ENCODE measurements at places on chromosomes 6 and 20.

DNA sequence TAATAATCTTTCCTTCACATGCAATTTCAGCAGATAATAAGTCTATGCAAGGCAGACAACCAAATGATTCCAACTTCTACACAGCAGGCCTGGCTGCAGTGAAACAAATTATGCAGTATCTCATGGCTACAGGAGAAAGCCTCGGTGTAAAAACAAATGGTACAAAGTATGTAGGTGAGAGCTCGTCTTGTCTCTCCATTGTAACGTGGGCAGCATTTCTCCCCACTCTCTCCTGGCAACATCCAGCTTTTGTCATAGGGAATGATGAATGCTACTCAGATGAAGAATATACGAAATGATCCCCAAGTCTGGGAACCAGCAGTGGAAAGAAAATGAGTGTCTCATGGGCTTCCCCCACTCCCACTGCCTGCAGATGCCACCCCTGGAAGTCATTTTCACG lies 32.4 kb downstream of the FYN start:
- no peak for DNase-seq

GRCh38 chr20:43691928-43692524 lies 25.1 kb downstream of the MYBL2 start:
- DNase-seq, result peak; percentile 20

DNA sequence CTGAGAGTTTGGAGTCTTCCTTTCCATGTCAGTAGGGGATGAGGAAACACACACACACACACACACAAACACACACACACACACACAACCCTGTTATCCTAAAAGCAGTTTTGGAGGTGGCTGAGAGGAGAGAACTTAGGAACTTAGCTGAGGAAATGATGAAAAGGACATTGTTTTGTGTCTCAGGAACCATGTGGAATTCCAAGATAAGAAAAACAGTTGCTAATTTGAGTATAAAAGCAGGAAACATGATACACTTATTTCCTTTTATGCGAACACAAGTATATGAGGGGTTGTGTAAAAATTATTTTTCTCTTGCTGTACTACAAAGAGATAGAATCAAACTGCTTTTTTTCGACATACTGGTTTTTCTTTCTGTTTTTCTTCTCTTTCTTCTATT lies at the start of gene MYCT1:
TSS of gene MYCT1 (plus strand) at position 264 of the 400 bp plus-strand sequence. CDS start at position 270, 6 bp downstream.
- DNase-seq, result no peak

DNA sequence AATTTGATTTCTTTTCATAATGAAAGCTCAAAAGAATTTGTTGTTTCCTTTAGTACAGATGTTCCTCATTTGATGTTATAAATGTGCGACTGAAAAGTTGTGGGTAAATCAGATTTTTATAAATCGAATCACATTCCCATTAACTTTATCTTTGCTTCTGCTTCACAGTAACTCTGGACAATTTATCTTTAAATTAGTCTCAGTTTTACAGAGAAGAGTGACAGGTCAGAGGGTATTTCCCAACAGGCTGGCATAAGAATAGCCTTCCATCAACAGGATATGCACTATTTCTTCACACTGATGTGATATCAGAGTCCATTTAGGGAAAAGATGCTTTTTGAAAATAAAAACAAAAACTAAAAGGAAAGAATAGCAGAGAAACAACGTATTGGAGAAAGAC lies 286.9 kb downstream of the FRK start:
- DNase-seq, result no peak

DNA sequence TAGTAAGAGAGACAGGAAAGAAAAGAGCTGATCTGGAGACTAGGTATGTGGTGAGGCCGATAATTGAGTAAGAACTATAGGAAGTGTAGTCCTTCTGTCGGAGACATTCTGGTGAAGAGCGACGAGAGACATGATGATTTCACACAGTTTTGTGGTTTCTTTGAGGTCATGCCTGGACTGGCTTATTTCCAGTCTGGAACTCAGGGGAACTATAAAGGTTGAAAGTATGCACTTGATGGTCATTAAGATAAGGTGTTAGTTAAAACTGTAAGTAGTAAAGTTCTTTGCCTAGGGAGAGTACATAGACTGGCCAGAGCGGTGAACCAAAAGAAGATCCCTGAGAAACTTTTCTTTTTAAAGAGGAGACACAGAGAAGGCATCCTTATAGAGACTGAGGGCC lies 68.8 kb downstream of the RFX6 start:
- DNase-seq, result no peak

GRCh38 chr20:13348311-13349234 lies 127.5 kb downstream of the ISM1 start:
- DNase-seq, result no peak

- no peak for DNase-seq
Observed at GRCh38 chr6:133743621-133744020, 145.3 kb upstream of the TCF21 start.

- DNase-seq, result no peak
Observed at GRCh38 chr20:2006452-2007361, 12.8 kb upstream of the PDYN start.

DNA sequence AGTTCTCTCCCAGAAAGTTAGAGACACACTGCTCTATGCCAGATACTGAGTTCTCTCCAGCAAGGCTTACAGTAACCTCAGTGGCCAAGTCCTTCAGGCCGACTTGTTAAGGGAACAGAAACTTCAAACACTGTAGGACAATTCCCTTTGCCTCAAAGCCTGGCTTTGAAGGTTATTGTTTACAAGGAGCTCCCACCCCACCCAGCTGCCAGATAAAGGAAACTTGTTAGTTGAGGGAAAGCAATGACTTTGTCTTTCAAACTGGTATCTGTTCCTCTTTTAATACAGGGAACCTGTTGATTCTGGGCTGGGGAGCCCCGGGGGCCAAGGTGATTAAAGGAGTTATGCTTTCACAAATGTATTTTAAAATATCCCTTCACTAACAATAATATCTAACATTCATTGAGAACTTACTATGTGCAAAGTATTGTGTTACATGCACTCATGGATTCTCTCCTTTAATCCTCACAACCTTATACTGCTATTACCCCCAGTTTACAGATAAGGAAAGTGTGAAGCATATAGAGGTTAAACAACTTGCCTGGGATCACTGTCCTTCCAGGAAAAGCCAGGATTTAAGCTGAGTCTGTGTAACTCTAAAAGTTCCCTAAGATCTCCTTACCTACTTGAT lies 27.6 kb upstream of the CDKN1A start:
- DNase-seq, result no peak

GRCh38 chr6:119542037-119542436 lies 192.5 kb upstream of the MAN1A1 start:
- DNase-seq, result no peak

GRCh38 chr20:36778831-36779655 lies 5.5 kb upstream of the DSN1 start:
- no peak for DNase-seq

- no peak for DNase-seq
Observed at GRCh38 chr6:116101302-116101718, 657 bp downstream of the NT5DC1 start.

- DNase-seq, result no peak
Observed at GRCh38 chr6:130966344-130966980, 96.6 kb downstream of the EPB41L2 start.

DNA sequence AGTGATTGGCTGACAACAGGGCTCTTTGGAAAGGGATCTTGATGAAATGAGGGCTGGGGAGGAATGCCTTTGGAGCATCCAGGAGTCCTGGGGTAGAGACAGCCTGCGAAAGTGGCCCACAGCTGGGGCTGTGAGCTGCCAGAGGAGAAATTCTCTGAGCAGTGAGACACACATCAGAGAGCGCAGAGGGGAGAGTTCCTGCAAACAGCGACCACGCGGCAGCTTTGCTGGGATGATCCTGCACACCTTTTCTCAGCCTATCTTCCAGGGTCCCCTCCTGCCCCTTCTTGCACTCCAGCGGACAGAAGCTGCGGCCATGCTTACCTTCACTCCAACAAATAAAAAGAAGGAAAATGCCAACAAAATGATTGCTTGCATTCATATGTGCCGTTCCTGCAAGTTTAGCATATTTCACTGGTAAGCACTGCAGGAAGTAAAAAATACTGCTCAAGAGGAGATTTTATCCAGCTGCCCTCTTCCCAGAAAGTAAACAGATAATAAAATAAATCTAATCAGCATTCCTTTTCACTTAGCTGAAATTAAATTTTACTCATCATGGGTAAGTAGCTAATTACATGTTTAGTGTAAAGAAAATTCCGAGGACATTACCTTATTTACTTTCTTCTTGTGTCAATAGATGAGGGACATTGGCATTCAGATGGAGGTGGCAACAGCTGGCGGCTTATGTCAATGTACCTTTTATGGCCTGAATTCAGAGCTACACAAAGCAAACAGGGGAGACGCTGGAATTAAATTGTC lies 339.9 kb upstream of the ARID1B start:
- no peak for DNase-seq

DNA sequence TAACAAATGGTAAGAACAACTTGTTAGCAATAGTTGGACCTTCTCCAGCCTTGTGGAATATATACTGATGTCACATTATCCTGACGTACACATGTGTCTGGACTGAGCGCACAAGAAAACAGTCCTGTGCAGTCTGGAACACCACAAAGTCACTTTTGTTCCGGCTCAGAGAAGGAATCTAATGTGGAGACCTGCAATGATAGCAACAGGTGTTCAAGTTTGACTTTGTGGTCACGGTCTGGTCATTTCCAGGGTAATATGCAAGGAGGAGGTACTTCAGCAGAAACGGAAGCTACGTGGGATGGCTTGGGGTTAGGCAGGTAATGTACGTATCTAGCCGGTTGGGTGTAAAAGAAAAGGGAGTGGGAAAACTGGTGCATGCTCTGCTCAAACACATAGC lies 687.2 kb upstream of the AGPAT4 start:
- DNase-seq, result no peak

DNA sequence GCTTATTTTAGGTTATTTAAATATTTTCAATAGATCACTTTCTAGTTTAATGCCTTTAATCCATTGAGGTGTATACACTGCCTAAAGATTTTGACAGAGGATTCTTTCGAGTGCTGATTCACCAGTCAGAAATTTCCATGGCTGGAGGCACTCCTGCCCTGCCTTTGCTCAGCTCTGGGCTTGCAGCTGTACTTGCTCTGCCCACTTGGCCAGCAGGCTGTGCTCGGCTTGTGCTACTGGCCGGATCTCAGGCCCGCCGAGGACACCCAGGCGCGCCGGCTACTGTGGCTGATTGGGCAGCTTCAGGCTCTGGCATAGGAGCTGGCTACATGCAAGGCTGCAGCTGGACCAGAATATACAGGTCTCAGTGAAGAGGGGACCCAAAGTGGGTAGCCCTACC lies 675.1 kb upstream of the MMS22L start:
- no peak for DNase-seq

DNA sequence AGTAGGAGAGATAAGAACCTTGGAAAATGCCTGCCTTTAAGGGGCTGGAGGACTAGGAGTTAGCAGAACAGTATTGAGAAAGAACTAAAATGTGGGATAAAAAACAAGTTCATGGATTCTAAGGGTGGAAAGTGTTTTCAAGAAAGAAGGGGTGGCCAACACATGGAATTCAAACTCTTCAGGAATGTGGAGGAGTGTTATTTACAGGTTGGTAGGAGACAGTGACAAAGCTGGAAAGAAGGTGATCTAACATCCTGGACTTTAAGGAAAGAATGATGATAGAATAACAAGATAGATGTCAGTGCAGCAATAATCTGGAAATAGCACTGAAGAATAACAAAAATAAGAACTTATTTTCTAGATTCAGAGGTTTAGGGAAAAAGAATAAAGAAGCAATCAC lies 54.0 kb upstream of the TNFRSF21 start:
- no peak for DNase-seq

- no peak for DNase-seq
Observed at GRCh38 chr6:11011787-11012234, 32.3 kb downstream of the ELOVL2 start.

DNA sequence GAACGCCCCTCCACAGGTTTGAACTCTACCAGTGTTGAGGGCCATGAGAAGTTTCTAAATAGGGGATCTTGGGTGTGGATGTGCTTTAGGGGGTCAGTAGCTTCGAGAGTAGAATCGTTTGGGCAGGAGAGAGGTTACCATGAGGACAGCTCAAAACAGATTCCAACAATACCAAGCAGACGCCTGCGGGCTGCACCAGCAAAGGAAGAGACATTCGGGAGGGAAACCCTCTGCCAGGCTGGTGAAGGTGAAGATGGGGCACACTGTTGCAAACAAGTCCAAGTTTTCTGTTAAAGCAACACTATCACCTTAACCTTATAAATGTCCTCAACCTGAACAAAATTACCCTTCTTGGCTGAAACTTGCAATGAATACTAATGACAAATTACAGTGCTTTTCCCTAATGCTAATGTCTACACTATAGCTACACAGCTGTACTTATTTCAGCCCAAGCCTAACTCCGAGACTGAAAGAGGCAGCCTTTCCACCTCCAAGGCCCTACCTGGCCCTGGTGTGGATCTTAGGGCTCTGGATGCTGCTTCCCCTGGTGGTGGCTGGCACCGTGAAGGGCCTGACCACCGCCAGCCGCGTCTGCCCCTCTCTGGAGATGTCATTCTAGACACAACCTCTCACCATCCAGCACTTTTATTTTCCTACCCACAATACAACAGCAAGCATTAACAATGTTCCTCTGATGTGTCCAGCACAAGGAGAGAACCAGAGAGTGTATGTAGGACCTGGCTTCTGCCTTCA lies 80.1 kb downstream of the DLL1 start:
- no peak for DNase-seq

DNA sequence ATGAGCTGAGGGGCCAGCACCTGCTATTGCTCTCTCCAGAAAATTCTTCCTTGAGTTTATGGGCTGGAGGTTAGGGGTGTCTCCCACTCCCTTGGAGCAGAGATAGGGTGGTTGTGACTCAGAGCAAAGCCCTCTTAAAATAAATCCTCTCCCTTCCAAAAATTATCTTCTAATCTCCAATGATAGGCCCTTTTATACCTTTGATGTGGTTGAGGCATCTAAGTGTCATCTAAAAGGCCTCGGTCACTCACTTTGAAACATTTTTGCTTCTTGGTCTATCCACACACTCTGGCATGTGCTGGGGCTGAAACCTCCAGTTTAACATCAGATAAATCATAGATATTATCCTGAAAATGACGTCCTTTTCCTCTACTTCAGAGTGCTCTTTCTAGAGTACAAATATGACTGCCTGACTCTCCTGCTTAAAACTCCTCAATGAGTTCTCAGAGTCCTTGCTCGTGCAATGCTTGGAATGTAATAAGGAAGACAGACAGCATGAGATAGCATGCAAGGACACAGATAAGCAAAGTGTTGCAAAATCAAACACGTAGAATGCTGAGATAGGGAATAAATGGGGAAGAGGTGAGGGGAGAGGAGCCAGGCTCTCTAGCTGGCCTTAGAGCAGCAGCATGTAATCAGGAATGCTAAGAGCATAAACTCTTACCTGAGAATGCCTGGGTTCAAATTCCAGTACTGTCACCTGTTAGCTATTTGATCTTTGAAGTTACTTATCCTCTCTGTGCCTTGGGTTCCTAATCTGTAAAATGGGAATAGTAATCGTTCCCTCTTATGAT lies 374.1 kb upstream of the CITED2 start:
- no peak for DNase-seq

DNA sequence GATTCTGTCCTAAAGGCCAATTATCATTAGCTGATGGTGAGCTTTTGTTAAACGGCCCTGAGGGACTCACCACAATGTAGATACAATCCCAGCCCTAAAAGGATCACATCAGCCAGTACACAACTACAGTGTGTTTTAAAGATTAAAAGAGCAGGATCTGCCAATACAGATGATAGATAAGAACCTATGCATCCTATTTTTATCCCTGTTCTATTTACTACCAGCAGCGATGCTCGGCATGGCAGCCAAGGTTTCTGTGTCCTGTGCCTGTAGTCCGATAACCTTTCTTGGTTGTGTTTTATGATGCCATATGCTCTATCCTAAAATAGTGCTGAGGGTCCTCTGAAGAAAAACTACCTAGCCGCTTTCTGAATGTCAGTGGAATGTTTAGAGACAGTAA lies 289.4 kb downstream of the PHACTR1 start:
- DNase-seq, result no peak

- DNase-seq, result no peak
Observed at GRCh38 chr6:135675026-135675425, 176.5 kb upstream of the PDE7B start.

All from activated T-helper 9 cell treated with anti-CD3 and anti-CD28 coated beads, Interleukin-2, amount 50 U/mL, for 16 hours (primary cell).